Vagina (tissue), 2 donors: ENCODE measurements at places on chromosomes 4 and X.

DNA sequence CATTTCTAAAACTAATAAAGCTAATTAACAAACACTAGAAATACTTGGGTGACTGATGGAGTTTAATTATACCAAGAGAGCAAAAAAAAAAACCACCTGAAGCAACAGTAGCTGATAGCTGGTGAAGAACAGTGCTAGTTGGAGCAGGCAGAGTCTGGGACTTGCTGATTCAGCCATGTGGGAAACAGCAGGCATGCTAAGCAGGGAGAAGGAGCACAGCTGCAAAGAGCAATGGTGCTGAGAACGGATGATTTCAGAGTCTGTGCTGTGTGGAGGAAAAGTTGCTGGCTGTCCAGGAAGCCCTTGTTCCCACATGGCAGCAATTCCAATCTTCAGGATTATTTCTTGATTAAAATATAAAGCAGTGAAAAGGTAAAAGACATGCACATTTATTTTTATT lies 68.8 kb downstream of the NPY1R start:
- no peak for DNase-seq

- no peak for DNase-seq
Observed at GRCh38 chr4:168569066-168569930, 72.4 kb downstream of the PALLD start.

GRCh38 chr4:77007358-77008230 lies 58.0 kb downstream of the SEPTIN11 start:
- DNase-seq: no peak

DNA sequence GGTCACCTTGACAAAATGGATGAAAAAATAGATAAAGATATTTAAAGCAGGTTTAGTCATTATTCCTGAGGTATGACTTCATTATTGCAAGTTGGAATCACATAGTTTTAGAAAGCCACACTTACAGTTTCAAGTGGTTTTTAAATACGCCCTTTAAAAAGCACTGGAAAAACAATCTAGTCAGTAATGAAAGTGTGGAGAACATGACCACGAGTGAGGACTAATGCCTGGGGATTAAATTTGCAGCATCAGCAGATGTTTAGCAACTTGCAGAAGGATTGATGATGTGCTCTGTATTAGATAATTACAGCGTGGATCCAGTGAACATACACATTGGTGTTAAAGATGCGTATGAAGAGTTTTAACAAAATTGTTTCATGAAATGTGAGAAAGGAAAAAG lies 5.9 kb downstream of the SPARCL1 start:
- no peak for DNase-seq

DNA sequence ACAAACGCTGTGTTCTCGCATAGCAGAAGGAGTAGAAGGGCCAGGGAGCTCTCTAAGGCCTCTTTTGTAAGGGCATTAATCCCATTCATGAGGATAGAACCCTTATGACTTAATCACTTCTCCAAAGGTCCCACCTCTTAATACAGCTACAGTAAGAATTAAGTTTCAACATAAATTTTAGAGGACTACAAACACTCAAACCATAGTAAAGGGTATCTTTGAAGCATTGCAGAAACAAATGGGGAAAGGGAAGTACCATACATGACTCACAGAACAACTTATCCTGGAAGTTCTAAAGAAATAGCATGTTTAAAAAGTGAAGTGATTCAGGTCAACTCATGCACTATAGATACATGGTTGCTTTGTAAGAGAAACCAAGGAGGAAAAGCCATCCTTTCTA lies 680.8 kb downstream of the RPA4 start:
- DNase-seq: no peak

- DNase-seq: no peak
Observed at GRCh38 chr4:38075370-38076152, 115.4 kb downstream of the PTTG2 start.

DNA sequence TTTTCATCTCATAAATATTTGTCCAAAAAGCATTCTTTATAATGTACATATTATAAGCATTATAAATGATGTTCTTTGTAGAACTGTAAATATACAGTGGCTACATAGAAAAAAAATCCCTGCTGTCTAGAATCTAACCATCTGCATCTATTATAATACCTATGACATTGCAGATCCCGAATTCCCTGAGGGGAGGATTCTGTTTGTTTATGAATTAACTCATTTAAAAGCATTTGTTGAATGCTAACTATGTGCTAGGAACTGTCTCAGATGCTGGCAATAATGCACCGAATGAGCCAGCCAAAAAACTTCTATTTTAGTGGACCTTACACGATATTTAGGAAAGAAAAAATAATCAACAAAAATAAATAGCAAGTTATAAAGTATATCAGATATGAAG lies 189.6 kb downstream of the PACRGL start:
- DNase-seq: no peak

DNA sequence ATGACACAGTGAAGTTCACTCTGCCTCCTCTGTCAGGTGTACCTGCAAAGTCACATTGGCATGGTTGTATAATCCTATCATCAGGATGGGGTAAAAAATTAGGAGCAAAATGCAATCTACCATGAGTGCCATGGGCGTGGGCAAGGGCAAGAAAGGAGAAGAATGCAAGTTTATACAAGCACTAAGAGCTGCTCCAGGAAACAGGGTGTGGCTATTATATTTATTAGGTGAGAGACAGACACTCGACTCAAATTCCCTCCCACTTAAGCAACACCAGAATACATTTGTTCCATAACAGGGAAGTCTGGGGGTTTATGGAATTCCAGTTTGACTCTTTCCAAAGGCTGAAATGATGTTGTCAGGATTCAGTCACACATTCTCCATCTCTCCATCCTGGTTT lies 378.8 kb downstream of the BCOR start:
- DNase-seq: no peak

DNA sequence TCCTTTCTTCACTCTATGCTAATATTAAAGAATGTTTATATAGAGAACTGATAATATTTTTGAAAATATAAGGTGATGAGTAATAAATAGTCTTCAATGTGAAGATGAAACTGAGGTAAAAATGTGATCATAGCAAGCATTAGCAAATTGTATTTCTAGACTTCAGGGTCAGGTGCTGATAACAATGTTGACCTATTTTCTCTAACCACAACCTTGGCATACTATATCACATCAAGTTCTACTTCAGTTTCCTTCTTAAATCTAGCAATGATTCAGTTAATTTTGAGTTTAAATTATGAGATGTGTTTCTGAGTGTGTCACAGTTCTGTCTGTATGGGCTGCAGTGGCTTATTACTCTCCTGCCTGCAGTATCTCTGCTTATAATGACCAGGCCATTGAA lies 209.4 kb downstream of the RAPGEF2 start:
- DNase-seq: no peak

GRCh38 chr4:3434881-3435685 lies 6.7 kb upstream of the HGFAC start:
- DNase-seq: no peak

DNA sequence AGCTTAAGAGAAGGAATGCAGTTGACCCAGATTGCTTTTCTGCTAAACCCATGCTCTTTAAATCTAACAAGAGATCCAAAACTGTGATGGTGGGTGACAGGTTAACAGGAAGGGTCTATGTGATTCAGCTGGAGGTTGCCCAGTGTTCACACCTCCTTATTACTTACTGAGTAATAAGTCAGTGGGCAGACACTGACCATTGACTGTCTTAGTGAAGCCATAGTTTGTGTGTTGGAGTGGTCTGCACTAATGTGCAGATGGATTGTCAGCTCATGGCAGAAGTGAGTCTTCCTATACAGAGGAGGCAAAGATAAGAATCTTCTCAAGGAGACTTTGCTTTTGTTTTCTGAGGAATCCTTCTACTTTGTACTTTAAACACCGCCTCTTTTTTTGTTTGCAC lies 15.2 kb upstream of the RUFY3 start:
- DNase-seq: no peak

DNA sequence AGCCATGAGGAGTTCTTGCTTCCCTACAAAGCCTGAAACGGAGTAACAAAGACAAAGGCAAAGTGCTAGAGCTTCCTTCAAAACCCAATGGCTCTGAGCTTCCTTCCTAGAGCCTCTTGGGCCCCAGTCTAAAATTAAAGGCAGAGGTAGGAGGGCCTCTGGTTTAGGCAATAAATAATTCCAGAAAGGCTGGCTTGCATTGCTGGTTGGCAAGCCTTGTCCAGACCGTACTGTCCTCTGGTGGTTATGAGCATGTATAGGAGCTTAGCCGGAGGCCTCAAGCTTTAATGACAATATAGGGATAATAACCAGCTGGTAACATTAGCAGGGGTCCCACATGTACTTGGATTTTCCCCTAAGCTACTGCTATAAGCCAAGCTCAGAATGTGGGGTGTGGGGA lies 237.3 kb downstream of the AR start:
- no peak for DNase-seq

DNA sequence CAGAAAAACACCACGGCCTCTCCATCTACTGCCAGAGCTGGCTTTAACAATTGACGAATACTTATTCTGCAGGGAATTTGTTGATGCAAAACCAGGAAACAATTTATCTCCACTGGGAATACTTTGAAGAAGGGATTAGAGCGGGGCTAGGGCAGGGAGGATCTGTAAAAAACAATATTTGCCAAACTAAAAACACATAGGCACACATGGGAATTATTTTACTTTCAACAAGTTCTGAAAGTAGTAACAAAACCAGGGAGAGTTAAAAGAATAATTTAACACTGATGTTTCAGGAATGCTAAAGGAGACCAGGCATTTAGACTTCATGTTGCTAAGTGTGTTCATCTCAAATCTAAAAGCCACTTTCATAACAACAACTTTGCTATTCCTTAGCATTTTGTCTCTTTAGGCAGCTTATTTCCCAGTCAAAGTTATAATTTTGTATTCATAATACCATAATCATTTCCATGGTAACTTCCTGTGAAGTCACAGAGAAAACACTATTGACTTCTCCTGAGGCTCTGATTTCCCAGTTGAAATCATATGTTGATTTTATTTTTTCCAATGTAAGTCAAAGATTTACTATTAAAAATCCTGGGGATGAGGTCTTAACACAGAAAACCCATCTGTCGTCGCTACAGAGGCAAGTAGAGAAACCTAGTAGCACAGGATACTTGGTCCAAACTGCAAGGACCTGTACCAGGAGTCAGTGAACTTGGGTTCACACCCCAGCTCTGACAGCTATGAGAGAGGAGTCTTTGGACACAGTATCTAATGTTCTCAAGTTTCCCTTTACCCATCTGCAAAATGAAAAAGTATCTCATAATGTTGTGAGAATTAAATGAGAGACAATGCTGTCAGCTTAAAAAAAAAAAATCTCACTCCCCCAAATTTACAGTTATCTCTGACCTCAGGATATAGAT lies 69.3 kb downstream of the SH3RF1 start:
- no peak for DNase-seq

GRCh38 chr4:45920861-45921260 lies 203.0 kb downstream of the GABRG1 start:
- DNase-seq: no peak

GRCh38 chrX:57227691-57228090 lies 58.8 kb upstream of the FAAH2 start:
- no peak for DNase-seq

DNA sequence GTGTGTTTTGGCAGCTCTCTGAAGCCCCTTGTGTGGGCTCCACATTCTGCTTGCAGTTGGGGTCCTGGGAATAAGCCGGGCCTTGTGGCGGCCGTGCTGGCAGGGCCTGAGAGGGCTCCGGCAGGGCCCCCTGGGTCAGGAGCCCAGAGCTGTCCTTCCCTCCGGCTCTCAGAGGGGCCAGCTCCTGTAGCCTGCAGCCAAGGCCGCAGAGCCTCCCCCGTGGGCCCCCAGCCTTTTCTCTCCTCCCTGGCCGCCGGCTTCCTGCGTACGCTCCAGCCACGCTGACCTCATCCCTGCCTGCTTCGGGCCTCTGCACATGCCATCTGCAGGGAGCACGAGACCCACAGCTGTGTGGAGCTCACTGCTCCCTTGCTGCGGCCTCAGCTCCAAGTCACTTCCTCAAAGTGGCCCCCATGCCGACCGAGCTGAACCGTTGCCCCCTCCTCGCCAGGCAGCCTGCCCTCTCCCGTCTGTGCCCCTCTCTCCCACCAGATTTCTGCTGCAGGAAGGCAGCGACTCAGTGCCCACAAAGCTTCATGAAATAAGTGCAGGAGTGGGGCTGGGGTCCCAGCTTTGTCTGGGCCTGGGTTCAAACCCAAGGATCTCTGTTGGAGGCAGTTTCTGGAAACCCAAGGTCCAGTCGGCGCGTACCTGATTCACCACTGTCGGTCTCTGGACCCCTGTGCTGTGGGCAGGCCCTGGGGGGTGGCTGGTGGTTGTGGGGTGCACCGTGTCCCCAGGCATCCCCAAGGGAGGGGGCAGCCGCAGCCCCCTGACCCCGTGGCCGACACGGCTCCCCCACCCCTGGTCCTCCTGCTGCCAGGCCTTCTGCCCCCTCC lies 57.1 kb upstream of the NKX1-1 start:
- no peak for DNase-seq
